ENCODE measurements at places on chromosomes 2 and 18.

- no peak for DNase-seq
Observed at GRCh38 chr2:233968556-233968955, 51.4 kb downstream of the TRPM8 start.

DNA sequence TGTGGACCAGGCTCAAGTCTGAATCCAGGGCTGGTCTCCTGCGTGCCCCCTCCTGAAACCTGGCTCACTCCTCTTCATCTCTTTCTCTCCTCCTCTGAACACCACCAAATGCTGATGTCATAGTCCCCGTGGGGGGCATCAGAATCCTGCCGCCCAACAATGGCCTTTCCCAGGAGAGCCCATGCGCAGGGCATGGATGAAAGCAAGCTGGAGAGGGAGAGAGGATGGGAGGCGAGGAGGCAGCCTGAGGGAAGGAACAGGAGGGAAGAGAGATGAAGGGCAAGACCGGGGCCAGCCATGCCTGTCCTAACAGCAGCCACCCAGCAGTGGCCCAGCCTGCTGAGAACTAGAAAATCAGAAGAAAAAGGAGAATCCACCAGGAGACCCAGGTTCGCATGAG is 22.3 kb upstream of the LPIN1 start:
- DNase-seq = no peak

DNA sequence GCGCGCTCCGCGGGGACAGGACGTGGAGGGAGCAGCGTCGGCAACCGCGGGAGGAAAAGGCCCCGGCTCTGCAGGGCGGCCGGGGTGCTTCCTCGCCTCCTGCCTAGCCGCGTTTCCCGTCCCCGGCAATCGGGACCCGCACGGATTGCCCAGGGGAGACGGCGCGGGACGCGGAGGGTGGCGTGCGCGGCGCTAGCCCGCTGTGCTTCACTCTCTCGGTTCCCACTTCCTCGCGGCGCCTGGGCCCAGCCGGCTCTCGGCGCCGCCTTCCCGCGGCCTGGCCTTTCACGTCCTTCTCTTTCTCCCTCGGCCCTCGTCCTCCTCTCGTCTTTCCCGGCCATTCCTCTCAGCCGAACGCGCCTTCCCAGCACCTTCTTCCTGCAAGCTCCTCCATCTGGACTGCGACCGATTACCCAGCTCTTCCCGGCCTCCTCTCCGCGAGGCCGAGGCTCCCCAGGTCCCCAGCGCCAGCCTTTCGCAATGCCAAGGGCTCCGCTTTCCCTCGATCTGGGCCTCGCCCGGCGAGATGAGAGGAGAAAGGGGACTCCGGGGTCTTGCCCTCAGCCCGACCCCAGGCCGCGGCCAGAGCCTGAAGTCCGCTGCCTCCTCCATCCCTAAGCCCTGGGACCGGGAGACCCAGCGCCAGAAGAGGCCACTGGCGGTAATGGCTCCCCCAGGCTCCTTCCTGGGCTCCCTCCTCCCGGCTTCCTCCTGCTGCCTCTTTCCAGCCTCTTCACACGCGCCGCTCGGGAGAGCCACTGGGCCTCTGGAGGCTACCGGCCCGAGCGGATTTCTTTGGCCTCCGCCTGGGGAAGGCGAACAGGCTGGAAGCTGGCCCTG is 34.3 kb upstream of the ATP6V1B1 start:
- no peak for DNase-seq

DNA sequence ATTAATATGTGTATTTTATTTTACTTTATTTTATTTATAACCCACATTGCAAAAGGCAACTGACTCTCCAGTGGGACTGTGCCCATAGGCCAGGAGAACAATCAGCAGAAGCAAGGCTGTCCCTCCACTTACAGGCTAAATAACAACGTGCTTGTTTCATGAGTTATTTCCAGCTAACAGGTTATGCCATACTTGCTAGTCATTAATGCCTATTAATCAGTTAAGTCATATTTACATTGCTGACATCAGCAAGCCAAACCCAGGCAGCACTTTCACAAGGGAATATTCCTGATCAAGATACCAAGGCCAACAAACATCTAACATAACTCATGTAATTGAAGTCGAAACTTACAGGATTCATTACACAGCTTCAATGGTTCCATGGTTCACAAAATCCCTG is 92.1 kb downstream of the EN1 start:
- DNase-seq = no peak

DNA sequence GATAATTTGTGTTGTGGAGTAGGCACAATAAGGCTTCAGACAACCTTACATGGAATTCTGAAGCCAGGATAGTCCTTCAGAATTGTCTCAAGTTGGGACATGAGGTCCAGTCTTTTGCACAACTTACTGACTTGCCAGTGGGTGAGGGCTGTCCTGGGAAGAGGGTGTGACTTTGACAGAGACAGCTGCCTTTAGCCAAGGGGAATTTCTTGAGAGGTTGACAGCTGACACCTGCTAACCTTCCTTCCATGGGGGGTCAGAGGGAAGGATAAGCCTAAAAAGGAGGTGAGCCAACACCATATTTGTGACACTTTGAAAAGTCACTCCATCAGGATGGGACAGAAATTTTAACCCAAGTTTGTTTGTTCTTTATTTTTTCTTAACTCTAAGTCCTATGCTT is 907.8 kb upstream of the CRIM1 start:
- DNase-seq = no peak
